ENCODE measurements at places on chromosomes 13 and 19. TPM values are rescaled to one million over a fixed set of nuclear protein-coding genes. Genes with fewer than 3 reads are reported as not detected.

- no peak for DNase-seq
These were observed 291.2 kb downstream of the DCT start for GRCh38 chr13:94188201-94188854.

GRCh38 chr13:41696163-41697003 lies 239.0 kb downstream of the RGCC start:
- DNase-seq = no peak

DNA sequence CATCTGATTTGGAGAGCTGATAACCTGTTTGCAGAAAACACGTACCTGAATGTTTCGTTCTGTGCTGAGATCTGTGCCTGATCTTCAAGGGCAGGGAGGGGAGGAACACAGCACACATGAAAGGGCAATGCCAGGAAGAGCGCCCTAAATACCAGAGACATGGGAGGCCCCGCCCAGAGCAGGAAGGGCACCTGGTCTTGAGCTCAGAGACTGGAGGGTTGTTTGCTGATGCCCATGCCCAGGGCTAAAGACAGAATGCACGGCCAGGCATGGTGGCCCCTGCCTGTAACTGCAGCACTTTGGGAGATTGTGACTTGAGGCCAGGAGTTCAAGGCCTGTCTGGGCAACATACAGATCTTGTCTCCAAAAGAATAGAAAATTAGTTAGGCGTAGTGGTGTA lies 183.2 kb downstream of the TUBA3C start:
- DNase-seq = no peak

DZIP1 gene
- total RNA-seq = 10.2 TPM
